Activated B cell treated with CpG ODN at 0.5 μM for 24 hours (primary cell): ENCODE measurements at places on chromosomes 3 and 15. TPM values are rescaled to one million over a fixed set of nuclear protein-coding genes. Genes with fewer than 3 reads are reported as not detected.

- no peak for DNase-seq
These were observed 619.9 kb downstream of the FOXP1 start for GRCh38 chr3:70963431-70964275.

DNA sequence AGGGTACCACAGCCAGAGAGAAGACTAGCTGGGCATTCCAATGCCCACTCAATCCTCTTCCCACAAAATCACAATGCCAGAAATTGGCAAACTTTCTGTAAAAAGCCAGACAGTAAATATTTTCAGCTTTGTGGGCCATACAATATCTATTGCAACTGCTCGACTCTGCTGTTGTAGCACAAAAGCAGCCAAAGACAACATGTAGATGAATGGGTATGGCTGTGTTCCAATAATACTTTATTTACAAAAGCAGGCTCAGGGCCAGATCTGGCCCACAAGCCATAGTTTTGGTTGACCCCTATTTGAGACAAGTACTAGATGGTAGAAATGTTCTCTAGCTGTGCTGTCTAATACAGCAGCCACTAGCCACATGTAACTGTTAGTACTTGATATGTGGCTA lies 330.9 kb downstream of the ERC2 start:
- no peak for DNase-seq

DNA sequence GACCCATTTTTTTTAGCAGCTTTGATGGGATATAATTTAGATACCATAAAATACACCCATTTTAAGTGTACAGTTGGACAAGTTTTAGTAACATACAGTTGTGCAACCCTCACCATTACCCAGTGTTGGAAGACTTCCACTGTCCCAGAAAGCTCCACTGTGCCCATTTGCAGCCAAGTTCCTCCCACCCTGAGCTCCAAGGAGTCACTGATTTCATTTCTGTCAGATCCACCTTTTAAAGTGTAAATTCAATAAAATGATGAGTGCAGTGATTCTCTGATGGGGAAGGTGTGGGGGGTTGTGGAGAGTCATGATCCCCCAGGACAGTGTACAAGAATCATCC lies 93.2 kb upstream of the IGF1R start:
- no peak for DNase-seq

DNA sequence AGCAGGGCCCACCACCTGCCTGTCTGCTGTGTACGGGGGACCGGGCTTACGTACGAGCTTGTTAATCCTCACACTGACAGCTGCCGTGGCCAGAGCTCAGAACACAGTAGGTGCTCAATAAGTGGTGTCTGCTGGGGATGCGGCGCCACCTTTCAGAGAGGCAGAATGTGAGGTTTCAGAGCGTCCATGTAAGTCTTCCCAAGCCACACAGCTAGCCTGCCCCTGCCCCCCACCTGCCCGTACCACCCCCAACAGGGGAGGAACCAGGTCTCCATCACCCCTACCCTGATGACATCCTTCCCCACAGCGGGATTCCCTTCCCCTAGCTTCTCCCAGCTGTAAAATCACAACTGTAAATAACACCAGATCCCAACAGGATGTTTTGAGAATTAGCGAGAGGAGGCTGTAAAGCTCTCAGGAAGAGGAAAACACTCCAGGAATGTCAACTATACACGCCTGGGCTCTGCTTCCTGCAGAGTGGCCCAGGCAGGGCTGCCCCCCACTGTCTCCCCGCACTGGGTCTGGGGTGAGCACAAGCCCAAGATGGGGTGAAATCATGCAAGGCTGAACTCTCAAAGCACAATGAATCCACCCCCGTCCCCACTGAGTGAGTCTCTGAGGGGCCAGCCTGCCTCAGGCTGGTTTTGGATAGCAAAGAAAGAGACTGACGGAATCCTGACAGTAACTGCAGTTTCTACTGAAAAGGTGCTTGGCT lies 250.1 kb upstream of the LYSMD4 start:
- DNase-seq: no peak

DNA sequence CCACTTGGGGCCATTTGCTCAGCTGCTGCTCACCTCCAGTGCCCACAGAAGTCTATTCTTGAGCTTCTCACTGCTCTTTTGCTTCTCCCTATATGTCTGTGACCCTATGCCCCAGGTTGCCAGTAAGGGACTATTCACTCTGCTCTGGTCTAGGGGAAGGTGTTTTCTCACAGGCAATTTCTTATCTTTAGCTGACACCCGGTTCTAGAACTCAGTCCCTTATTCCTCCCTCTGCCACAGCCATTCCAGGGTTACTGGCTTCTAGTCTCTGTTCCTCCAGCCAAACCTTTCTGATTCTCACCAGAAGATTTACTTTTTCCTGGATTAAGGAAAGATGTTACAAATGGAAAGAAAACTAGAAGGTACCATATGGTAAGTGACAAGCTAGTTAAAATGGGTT lies 574.0 kb downstream of the NTRK3 start:
- no peak for DNase-seq

DNA sequence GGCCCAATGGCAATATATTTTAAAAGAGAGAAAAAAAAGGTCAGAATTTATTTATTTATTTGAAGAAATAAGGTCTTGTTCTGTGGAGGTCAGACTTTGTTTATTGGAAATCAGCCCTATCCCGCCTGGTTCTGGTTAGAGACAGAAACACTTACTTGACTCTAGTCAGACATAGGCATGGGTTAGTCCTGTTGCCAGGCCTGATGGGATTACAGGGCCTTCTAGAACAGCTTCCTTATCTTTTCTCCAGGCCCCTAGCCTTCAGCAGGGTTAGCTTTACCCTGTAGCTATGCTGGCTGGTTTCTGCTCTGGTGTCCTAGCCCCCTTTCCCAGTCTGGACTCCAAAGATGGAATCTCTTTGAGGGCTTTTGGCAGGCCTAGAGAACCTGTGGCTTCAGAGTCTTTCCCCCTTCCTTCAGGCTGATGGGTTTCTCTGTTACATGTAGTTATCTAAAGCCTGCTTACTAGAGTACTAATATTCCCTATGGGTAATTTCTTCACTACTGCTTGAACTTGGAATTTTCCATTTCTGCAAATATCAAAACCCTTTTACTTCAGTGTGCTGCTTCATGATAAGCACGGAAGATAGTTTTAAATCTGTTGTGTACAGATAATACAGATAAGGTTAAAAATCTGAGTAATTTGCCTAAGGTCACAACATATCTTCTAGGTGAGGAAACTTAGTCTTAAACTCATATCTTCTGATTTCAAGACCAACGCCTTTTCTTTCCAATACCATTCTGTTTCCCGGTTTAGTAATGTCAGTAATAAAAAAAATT lies 10.6 kb downstream of the IREB2 start:
- no peak for DNase-seq

The ATP13A5 gene
- total RNA-seq: not detected in 2 replicates

The CTXN2 gene
- total RNA-seq: not detected in 2 replicates

The MFAP1 gene
- 26.1 and 27.9 TPM in 2 replicates for total RNA-seq

The LSMEM2 gene
- not detected in 2 replicates for total RNA-seq

The REC114 gene
- total RNA-seq: not detected in 2 replicates

The TMEM212 gene
- not detected in 2 replicates for total RNA-seq

The MST1R gene
- 0.81 and 1.6 TPM in 2 replicates for total RNA-seq
